ENCODE measurements at places on chromosomes 16 and 17.

DNA sequence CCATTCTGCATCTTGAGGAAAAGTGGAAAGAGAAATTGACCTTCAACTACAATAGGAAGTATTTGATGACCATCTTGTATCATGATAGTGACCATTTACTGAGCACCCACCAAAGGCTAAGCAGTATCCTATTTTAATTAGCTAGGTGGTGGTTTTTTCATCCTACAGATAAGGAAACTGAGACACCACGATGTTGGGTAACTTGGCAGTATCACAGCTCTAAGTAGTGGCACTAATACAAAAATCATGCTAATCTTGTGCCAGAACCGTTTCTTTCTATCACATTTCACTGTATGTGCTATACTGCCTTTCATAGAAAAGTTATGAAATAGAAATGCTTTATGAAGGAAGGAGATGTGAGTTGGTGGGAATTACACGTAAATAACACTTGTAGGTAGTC is 2.3 kb downstream of the EVI2B start:
- no peak for DNase-seq

GRCh38 chr17:29848737-29849136 is 81.3 kb downstream of the SSH2 start:
- no peak for DNase-seq

- no peak for DNase-seq
Measured at GRCh38 chr17:46176975-46177374, 16.3 kb downstream of the KANSL1 start.

- peak; percentile 53 for DNase-seq
Measured at GRCh38 chr17:21286066-21286770, 1.7 kb downstream of the MAP2K3 start.

- DNase-seq = no peak
Measured at GRCh38 chr16:82584553-82585152, 42.1 kb upstream of the CDH13 start.

DNA sequence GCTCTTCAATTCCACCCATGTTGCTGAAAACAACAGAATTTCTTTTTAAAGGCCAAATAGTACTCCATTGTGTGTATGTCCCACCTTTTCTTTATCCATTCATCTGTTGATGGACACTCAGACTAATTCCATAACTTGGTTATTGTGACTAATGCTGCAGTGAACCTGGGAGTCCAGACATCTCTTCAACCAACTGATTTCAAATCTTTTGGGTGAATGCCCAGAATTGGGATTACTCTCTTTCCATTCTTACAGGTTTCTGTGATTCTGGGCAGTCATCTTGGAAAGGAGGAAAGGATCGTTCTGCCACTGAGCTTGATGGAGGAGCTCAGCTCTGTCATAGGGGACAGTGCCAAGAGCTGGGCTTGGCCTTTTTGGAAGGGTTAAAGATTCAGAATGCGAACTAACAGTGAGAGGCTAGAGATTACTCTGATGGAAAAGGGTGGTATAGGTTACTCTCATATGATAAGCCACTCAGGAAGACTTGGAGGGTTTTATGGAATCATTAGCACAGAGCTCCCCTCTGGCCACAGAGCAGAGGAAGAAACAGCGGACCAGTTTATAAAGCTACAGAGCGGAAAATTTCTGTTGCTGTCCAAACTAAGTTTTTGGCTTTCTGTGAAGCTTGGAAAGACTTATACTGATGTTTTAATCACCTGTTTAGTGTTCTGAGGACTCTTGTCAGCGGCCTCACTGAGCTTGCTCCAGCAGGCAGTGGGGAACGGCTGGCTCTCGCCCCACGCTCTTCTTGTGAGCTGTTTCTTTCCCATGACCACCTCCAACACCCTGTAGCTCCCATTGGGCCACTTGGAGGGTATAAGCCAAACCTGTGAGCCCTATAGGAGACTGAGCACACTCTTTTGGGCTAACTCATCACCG is 48.3 kb downstream of the HIC1 start:
- DNase-seq = no peak
